ENCODE measurements at places on chromosomes 12 and 14. TPM values are rescaled to one million over a fixed set of nuclear protein-coding genes. Genes with fewer than 3 reads are reported as not detected.

Gene MED6
- 55.5 TPM for total RNA-seq

Gene LRRC23
- total RNA-seq, result 8.6 TPM

Gene SIX6
- not detected for total RNA-seq

Gene EPYC
- total RNA-seq, result not detected

Gene NDRG2
- total RNA-seq, result 17.7 TPM

Gene ORMDL2
- 48.3 TPM for total RNA-seq

Gene ADCY4
- total RNA-seq, result 0.57 TPM

Gene CELA1
- total RNA-seq, result not detected

Gene ALDH1L2
- total RNA-seq, result 20.3 TPM

Gene MYO1H
- total RNA-seq, result 0.18 TPM

GRCh38 chr12:107320929-107321631, 227.7 kb upstream of the CRY1 start:
- no peak for DNase-seq

- no peak for DNase-seq
Observed at GRCh38 chr14:23582906-23583760, 4.5 kb upstream of the JPH4 start.

GRCh38 chr14:104421401-104421821, 158.2 kb upstream of the C14orf180 start:
- no peak for DNase-seq

GRCh38 chr14:88154321-88154720, 149.4 kb downstream of the GPR65 start:
- no peak for DNase-seq

DNA sequence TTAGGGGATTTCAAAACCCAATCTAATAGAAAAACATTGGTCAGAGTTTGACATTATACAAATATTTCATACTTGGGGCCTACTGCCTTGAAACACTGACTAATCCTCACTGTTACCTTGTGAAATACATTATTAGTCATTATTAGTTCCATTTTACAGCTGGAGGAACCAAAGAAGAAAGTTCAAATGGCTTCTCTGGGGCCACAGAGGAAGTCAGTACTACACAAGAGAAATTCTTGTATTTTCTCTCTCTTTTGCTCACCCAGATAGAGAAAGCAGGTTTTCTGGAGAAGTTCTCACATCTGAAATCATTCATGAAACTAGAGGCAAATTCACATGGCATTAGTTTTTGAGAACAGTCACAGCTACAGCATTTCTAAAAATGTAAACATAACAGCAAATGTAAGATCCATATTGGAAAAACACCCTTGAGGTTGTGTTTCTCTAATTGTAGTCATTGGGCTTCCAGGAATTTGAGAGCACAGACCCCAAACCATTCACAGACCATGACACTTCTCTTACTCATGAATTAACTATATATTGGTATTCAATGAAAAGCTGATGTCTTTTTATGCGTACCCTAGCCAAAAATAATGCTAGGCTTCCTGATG, 83.0 kb downstream of the LLPH start:
- no peak for DNase-seq

GRCh38 chr12:85814071-85814470, 22.1 kb downstream of the RASSF9 start:
- no peak for DNase-seq

GRCh38 chr12:76480796-76481195, 78.8 kb downstream of the OSBPL8 start:
- no peak for DNase-seq

- peak; percentile 63 for DNase-seq
Observed at GRCh38 chr12:131218026-131218922, 264.6 kb downstream of the ADGRD1 start.

DNA sequence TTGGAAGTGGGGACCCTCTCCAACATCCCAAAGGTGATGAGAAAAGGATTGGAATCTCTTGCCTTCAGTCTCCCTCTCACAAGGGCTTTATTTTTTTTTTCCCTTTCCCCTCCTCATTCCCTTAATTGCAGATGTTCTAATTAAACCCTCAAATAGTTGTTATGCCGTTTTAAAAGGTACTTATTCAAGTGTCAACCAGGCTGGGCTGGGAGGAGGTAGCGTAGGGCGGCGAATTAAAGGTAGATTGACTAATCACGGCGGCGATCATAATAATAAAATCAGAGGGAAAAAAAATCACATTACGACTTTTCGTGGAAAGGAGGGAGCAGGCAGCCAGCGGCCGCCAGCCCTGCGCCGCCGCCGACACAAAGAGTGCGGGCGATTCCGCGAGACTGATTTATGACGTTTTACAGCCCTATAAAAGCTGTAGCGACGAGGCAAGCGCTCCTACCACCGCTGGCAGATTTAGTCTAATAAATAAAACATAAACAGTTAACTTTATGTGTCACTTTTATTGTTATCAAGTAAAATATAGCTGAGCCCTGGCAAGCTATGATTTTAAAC, 1.7 kb upstream of the HOXC4 start:
- no peak for DNase-seq

GRCh38 chr14:77375164-77375950, 1.5 kb downstream of the TMED8 start:
- no peak for DNase-seq

DNA sequence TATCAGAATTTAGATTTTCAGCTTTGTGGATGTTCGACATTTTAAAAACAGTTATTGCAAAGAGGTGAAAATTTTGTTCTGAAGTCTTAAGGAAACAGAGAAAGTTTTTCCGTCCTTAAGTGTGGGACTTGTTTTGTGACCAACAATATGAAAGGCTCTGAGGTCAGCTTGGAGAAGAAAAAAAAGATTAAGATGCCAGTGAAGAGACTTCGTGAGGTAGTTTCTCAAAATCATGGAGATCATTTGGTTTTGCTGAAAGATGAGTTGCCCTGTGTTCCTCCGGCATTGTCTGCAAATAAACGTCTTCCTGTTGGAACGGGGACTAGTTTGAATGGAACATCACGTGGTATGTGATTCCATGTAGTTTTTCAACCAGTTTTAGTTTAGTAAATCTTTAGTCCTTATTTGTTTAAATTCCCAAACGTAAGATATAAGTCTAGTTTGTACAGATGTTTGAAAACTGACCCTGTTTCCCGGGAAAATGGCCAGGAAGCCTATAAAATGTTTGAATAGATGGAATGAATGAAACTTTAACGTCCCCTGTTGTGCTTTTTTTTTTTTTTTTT, 682 bp downstream of the KIAA0586 start:
- DNase-seq, result no peak

GRCh38 chr14:99179506-99179905, 92.5 kb downstream of the BCL11B start:
- DNase-seq, result no peak

GRCh38 chr12:132077322-132078100, 66.6 kb downstream of the DDX51 start:
- no peak for DNase-seq

GRCh38 chr12:24517000-24517399, 431.9 kb downstream of the BCAT1 start:
- DNase-seq, result no peak

DNA sequence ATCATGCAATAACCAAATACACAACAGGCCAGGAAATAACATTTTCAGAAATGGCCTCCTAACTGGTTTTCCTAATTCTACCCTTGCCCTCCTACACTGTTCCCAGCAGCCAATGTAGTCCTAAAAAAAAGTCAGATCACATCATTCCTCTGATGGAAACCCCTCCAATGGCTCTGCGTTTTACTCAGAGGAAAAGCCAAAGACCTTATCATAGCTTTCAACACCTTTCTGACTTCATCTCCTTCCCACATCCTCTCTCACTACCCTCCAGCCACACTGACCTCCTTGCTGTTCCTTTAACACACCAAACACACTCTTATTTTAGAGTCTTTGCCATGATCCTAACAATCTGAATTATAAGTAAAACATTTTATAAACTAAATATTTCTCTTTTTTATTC, 1.1 kb downstream of the MED6 start:
- no peak for DNase-seq

- peak; percentile 47 for DNase-seq
Observed at GRCh38 chr12:92002195-92002649, 143.4 kb downstream of the BTG1 start.

- no peak for DNase-seq
Observed at GRCh38 chr14:61416591-61416990, 95.2 kb downstream of the PRKCH start.

- no peak for DNase-seq
Observed at GRCh38 chr14:52473557-52473956, 78.7 kb downstream of the TXNDC16 start.

DNA sequence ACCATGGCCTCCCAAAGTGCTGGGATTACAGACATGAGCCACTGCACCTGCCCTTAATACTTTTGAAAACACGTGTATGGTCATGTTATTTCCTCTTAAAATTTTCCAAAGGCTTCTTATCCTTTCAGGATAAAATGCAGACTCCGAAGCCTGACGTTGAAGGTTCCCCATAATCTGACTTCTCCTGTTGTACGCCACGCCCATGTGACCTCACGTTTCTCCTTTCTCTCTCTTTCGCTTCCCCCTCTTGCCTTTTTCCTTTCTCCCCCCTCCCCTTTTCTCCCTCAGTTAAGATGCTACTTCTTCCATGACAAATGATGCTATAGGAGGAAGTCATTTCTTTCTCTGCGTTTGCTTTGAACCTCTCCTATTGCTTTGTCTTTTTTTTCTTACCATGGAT, 266.0 kb downstream of the FBXL14 start:
- no peak for DNase-seq

- no peak for DNase-seq
Observed at GRCh38 chr14:22847661-22848341, 11.4 kb downstream of the MMP14 start.

- DNase-seq, result no peak
Observed at GRCh38 chr14:80981673-80982072, 26.3 kb downstream of the TSHR start.
